CD8-positive, alpha-beta memory T cell (primary cell): ENCODE measurements at places on chromosomes 4 and X. TPM values are rescaled to one million over a fixed set of nuclear protein-coding genes. Genes with fewer than 3 reads are reported as not detected.

The MAGEA6 gene
- polyA plus RNA-seq: not detected

- DNase-seq: no peak
Measured at GRCh38 chr4:183163135-183163534, 64.1 kb downstream of the WWC2 start.

- no peak for DNase-seq
Measured at GRCh38 chrX:9195199-9195880, 161.4 kb upstream of the FAM9B start.

- DNase-seq: no peak
Measured at GRCh38 chrX:41758401-41758800, 34.4 kb downstream of the GPR82 start.

DNA sequence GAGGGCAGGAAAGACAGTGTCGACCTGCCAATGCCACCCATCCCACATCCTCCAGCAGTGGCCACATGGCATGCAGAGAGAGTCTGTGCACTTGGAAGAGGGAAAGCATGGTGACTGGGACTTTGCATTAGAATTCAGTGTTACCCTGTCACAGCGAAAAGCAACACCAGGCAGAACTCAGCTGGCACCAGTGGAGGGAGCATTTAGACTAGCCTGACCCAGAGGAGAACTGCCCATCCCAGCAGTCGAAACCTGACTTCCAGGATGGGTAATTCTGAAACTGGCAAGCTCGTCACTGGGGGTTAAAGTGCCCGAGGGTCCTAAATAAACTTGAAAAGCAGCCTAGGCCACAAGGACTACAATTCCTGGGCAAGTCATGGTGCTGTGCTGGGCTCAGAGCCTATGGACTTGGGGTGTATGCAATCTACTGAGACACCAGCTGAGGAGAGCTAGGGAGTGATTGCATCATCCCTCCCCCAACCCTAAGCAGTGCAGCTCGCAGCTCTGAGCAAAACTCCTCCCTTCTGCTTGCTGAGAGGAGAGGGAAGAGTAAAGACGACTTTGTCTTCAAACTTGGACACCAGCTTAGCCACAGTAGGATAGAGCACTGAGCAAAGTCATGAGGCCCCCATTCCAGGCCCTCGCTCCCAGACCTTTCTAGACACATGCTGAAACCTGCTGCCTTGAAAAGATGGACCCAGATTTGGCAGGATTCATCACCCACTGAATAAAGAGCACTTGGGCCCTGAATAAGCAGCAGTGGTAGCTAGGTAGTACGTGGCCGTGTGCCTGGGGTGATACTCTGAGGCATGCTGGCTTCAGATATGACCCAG, 68.8 kb downstream of the DDX60L start:
- no peak for DNase-seq

DNA sequence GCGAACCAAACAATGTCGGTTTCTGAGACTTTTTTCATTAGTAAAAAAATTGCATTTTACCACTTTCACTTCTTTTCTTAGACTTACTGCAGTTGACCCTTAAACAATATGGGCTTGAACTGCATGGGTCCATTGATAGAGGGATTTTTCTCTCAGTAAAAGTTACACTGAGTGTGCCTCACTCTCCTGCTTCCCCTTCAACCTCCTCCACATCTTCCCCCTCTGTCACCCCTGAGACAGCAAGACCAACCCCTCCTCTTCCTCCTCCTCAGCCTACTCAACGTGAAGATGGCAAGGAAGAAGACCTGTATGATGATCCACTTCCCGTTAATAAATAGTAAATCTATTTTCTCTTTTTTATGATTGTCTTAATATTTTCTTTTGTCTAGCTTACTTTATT, 43.4 kb downstream of the TEC start:
- no peak for DNase-seq
